GM13977 (cell line): ENCODE measurements at places on chromosomes 12 and 14.

DNA sequence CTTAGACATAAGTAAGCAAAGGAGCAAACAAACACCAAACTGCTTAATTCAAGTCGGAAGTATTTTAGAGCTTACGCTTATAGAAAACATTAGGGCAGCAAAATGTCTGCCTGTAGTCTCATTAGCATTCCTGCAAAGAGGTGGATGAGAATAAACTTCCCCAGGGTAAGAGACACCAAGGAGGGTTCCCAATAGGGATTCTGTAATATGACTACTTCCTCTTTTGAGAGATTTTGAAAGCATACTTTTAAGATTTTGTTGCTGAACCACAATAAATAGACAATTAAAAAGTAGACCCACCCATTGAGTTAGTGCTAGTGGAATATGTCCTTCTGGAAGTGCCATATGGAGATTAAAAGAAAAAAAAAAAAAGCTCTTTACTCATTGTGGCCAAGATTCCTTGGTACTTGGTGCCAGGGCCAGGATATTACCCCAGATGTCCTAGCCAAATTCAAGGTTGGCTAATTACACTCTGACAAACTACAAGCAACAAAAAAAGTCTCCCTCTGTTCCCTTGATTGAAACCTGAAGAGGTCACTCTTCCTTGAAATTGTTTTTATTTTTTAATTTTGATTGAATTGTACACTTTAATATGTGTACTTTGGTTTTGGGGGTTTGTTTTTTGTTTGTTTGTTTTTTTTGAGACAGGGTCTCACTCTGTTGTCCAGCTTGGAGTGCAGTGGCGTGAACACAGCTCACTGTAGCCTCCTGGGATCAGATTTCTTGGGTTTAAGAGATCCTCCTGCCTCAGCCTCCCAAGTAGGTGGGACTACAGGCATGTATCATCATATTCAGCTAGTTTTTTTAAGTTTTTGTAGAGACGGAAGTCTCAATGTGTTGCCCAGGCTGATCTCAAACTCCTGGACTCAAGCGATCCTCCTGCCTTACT is 8.7 kb downstream of the CLIP1 start:
- no peak for DNase-seq

GRCh38 chr12:3770891-3771290 is 18.0 kb upstream of the CRACR2A start:
- DNase-seq = no peak

DNA sequence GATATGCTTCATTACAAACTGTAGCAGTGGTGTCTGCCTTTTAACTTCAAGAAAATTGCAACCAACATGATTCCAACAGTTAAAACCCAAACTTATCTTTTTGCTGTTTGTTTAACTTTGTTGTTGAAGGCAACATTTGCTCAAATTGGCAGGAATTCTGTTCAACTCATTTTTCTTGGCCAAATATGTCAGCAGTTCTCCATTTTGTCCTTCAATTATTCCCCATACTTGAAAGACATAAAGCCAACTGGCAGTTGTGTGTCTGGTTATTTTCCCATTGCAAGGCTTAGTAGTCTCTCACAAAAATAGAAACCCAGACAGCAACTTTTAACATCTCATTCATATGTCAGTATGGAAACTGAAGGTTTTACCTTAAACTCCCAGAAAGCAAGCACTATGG is 146.3 kb downstream of the LRIG3 start:
- no peak for DNase-seq

DNA sequence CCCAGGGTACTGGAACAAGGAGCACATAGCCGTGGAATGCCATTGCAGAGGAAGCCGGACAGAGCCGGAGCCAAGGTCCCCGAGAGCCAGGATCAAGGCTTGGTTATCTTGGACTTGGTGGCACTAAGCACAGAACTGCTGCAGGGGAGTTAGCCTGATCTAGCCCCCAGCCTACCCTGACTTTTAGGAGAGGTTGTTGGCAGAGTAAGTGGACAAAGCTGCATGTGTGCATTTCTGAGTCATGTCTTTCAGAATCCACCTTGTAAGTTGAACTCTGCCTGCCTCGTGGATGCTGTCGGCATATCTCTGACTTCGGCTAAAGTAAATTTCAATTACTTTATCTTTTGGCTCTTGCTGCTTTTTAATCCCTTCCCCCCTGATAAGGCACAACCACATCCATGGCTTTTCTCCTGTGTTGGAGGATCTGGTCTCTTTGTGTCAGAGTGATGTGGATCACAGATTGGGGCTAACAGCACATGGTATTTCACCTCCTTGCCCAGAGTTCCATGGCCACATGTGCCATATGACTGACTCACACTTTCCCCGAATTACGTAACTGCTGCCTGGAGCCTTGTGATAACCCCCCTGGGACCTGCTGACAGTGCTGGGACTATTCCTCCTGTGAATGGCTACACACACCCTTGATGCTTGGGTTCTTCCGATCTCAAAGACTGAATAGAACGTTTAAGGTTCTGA is 240.3 kb downstream of the EMP1 start:
- no peak for DNase-seq

DNA sequence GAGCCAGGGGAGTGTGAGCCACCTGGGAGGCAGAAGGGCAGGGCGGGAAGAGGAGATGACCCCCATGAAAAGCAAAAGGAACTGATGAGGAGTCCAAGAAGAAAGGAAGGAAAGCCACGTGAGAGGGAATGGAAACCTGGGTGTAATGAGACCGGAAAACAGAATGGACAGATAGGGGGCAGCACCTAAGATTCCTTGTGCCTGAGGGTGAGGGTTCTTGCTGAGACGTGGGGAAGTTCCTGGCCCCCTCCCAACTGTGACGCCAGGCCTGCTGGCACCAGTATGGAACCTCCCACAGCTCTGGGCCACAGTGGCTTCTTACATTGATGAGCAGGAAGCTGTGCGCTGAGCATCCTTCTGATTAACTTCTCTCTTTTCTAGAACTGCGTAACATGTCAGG is 30.8 kb downstream of the TTC7B start:
- DNase-seq = no peak

DNA sequence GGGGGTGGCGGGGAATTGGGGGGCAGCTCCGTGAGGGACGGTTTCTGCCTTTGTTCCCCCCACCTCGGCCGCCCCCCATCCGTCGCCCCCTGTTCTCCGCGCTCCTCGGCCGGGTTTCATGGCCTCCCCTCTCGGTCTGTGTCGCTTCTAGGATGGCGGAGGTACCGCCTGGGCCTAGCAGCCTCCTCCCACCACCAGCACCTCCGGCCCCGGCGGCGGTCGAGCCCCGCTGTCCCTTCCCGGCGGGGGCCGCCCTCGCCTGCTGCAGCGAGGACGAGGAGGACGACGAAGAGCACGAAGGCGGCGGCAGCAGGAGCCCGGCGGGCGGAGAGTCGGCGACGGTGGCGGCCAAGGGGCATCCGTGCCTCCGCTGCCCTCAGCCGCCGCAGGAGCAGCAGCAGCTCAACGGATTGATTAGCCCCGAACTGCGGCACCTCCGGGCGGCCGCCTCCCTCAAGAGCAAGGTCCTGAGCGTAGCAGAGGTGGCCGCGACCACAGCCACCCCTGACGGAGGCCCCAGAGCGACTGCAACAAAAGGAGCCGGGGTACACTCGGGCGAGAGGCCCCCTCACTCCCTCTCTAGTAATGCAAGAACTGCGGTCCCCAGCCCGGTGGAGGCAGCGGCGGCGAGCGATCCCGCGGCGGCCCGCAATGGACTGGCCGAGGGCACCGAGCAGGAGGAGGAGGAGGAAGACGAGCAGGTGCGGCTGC is 575 bp downstream of the NAA30 start:
- peak; percentile 59 for DNase-seq

GRCh38 chr12:51871918-51872688 is 15.8 kb upstream of the ANKRD33 start:
- DNase-seq = no peak

DNA sequence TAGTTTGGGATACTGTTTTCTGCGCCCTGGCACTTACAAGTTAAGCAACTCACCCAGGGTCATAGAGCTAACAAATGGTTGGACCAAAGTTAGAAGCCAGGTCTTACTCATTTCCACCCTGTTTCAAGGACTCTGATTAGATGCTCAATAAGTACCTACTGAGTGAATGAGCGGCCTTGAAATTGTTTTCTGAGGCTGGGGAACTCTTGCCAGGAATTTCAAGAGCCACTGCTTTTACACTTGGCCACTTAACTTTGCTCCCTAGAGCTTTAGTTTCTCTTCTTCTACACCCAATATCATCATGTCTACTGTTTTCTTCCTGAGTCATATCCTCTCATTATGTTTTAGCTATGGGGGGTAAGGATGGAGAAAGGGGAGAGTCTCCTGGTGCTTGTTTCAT is 431.6 kb downstream of the ZFP36L1 start:
- DNase-seq = no peak

- DNase-seq = no peak
These were observed 147.1 kb downstream of the PHLDA1 start for GRCh38 chr12:75884465-75884985.
